ENCODE measurements at places on chromosomes 5 and 9.

GRCh38 chr9:21983561-21983935, 10.6 kb downstream of the CDKN2A start:
- no peak for DNase-seq

- peak; percentile 29 for DNase-seq
Measured at GRCh38 chr5:151825445-151825844, 53.7 kb downstream of the G3BP1 start.

GRCh38 chr9:37949576-37949975, 45.6 kb upstream of the SLC25A51 start:
- no peak for DNase-seq

GRCh38 chr5:15502208-15502607, 2.2 kb downstream of the FBXL7 start:
- no peak for DNase-seq

GRCh38 chr5:58114324-58114723, 345.6 kb downstream of the PLK2 start:
- no peak for DNase-seq

DNA sequence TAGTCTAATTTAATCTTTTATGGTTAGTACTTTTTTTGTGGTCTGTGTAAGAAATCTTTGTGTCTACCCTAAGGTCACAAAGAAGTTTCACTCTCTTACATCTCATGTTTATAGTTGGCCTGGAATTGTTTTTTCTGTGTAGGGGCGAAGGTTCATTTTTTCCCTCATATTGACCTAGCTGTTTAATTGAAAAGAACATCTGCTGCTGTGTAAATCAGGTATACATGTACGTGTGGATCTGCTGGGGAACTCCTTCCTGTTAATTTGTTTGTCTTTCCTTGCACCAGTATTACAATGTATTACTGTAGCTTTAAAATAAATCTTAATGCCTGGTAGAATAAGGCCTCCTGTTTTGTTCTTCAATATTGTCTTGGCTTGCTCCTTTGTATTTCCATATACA, 37.8 kb downstream of the EXOSC2 start:
- no peak for DNase-seq

GRCh38 chr9:2340046-2340760, 281.4 kb upstream of the VLDLR start:
- DNase-seq: no peak
